ENCODE measurements at places on chromosomes 5 and 9.

- DNase-seq = peak; percentile 60
These were observed 560 bp downstream of the DOCK2 start for GRCh38 chr5:169637549-169638121.

DNA sequence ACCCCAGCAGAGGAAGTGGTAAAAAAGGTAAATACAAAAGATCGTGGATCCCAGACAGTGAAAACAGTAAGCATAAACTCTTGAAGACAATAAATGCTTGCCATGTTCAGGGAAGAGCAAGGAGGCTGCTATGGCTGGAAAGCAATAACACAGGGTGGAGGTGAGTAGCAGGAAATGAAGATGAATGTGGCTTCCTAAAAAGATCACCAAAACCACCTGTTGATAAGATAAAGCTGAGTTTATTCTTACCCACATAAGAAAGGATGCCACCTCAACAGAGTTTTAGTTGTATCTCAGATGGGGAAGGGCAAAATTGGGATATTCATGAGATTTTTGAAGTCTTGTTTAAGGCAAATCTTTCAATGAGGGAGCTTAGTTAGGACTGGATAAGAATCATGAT, 273.3 kb downstream of the MSX2 start:
- no peak for DNase-seq

DNA sequence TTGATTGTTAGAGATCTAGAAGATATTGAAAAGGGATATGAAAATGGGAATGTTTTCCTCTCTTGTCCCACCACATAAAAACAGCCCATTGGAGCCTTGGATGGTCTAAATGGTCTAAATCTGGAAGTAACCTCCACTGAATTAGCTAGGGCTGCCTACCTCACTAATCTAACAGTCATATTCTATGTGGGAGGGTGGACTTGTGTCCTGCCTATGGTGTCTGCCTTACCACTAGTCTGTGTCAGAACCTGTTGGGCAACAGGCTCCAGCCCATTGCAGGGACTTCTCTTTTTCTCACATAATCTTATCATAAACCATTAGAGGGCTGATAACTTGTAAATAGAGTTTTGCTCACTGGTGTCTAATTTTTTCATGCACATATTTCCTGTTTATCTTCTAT, 548.8 kb upstream of the CDH18 start:
- no peak for DNase-seq

DNA sequence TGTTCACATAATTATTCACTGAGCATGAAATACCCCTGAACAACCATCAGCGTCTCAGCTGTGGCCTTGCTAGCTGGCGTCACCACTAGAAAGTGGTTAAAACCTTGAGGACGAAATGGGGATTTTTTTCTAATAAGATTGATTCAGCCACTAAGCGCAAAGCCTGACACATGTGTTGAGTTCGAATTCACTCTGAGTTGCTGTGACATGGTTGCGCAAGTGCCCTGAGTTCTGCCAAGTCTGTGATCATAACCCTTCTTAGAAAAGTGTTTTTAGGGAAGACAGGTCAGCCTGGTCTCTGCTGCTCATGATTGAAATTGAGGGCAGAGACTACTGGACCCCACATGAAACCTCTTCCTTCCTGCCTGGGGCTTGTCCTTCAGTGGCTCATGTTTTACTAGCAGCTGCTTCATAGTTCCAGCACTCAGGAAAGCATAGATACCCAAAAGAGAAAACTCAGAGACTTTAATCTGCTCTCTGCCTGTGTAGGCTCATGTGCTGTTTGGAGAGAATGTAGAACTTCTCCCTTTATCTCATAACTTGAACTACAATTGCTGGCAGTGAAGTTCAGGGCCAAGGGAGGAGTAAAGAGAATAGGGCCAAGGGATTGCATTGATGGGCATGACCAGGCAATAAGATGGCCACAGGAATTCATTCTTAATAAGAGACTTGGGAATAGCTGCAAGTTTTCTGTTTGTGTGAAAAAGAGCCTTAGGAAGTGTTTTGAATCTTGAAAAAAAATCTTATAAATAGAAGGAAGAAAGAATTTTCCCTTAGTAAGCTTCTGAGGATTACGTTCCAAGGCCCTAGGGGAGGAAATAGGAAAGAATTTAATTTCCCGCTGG, 66.8 kb upstream of the CXCL14 start:
- DNase-seq = no peak

GRCh38 chr5:165405340-165405739, 1899.9 kb downstream of the MAT2B start:
- no peak for DNase-seq

- DNase-seq = no peak
These were observed 136.0 kb downstream of the FBXO4 start for GRCh38 chr5:42061121-42061520.

DNA sequence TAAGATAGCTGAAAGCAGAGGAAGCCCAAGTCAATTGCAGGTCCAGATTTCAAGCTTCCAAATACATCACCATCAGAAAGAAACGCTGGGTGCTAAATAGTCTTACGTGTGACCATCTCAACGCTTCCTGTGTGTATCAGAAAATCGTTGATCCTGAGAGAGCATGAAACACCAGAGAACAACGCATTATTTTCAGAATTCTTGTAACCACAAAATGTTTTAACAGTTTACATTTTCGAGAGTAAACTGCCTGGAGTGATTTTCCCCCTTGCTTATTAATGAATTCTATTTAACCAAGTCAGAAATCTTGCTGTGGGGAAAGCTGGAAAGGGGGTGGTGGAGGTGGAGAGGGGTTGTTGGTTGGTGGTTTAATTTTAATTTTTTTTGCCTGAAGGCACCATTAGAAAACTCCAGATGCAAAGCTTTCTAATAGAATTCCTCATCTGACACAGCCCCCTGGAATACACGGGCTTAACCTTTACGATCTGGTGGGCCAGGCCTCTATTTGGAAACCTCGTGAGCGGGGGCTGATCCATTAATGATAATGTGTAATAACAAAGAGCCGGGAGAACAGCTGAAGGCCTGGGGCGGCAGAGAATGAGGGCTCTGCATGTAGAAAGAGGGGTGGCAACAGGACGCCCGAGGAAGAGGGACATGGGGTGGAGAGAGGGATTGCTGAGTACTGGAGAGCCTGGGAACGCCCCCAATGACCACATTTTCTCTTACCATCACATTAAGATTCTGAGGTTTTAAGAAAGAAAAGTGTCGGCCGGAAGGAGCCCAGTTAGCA, 124.5 kb upstream of the NFIB start:
- no peak for DNase-seq

- no peak for DNase-seq
These were observed 10.3 kb downstream of the UGT3A2 start for GRCh38 chr5:36056422-36056821.

DNA sequence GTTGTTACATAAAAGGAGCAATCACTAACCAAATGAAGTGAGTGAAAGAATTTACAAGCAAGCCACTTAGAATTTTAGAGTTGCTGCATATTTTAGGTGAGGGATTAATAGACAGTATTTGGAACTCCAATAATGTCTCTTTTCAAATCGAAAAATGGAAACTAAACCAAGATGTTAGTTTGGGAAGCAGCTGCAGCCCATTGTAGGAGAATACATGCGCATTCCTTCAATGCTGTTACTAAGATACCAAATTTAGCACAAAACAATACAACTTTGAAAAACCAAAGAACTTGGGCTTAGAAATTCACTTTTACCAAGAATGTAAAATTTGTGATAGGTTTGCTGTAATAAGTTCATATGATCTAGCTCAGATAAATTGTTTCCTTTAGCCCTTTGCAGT, 411.8 kb upstream of the CDH6 start:
- DNase-seq = no peak

- no peak for DNase-seq
These were observed 15.7 kb upstream of the CXCL14 start for GRCh38 chr5:135594416-135594960.

GRCh38 chr9:99474186-99474585, 252.1 kb downstream of the SEC61B start:
- no peak for DNase-seq

GRCh38 chr5:122175852-122176251, 46.5 kb downstream of the ZNF474 start:
- DNase-seq = no peak

DNA sequence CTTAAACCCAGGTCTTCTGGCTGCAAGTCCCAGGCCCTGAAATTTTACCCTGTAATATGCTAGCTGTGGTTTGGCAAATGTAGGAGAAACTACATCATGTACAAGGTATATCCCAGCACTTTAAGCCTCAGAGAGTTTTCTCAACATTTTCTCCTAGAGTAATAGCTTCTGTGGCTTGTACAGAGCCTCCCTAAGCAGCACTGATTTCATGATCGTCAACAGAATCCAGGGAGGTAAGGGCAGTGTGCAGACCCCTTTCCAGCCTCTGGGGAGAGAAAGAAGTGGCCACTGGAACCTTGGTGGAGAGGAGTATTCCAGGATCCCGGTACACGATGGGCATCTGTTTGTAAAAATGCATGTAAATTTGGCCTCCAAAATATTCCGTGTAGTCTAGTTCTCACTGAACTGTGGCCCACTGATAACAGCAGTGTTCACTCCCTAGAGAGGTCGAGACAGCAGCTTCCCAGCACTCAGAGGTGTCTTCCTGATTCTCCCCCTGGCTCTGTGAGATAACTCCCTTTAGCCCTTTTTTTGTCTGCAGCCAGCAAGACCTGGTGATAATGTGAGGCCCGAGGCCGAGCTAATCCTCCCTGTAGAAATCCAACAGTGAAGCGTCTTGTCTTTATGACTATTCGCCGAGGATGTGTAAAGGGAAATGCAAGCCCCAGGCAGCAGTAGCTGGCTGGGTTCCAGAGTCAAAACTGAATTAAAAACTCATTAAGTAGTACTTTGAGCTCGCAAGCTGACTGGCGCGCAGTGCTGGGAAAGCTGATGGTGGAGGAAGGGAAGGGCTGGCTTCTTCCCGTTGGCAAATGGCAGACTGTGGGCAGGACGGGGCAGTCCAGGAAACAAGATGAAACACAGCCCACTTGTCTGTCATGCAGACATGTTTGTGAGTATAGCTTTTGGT, 59.0 kb downstream of the MAP1B start:
- DNase-seq = no peak

- DNase-seq = no peak
These were observed 95.0 kb upstream of the SLC25A48 start for GRCh38 chr5:135739383-135739981.

DNA sequence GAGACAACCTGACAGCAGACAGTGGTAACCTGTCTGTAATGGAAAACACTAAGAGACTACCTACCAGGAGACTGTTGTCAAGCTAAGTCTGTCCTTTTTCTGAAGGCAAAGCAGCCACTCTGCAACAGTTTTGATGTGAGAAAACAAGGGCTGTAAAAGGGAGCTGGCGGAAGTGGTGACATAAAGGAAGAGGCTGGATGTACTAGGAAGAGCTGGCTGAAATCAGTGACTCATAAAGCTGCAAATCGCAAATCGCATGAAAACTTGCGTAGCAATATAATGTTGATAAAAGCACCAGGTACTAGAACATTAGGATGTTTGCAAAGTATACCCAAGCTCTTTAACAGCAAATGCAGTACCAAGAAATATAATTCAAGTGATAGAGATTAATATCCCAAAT, 1.4 kb downstream of the NSUN2 start:
- no peak for DNase-seq

DNA sequence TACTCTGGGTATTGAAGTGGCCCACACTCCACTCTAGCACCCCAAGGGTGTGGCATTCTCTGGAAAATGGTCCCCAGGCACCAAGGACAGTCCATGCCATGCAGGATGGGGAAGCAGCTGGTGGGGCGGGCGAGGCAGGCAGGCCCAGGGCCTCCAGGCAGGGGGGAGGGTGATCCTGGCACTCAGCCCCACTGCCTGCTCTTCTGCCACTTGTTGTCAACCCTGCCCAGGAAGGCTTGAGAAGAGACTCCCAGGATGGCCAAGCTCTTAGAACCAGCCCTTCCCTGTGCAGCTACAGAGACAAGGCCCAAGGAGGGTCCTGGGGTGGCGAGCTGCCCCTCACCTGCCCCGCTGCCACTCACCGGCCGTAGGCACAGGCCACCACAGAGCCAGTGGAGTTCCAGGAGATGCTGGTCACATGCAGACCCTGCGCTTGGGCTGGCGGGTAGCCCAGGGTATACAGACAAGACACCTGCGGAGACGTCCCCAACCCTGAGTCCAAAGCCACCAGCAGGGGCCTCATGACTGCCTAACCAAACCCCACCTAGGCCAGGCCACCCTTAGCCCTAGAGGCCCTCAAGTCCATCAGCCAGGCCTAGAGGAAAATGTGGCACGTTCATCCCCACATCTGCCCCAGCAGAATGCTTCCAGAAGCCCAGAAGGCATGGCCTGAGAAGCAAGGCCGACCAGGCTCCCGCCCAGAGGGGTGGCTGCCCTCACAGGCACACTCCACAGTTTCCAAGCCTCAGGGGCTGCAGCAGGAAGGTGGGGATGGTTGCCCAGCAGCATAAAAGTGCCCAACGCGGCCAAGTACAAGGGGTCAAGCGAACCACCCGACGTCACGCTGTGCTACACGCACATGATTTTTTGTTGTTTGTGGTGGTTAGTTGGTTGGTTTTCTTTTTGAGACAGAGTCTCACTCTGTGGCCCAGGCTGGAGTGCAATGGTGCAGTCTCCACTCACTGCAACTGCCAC, 19.8 kb downstream of the DYNC2I2 start:
- peak; percentile 39 for DNase-seq

- no peak for DNase-seq
These were observed 75.4 kb downstream of the BNC2 start for GRCh38 chr9:16794871-16795639.

DNA sequence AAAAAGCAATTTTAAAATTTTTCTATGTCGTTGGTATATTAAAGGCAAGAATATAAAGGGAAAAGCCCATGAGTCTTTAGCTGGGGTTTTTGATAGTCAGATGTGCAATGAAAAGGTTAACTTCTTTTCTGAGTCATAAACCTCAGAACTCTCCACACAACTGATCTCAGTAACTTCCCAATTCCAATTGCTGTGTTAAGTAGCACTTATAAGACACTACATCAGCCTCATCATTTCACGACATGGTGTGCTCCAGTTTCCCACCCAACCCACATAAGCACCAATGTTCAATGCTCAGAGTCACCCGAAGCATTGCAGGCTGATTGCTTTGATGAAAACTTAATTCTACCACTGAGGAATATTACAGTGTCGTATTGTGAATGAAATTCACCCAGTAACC, 155.8 kb downstream of the TSSK1B start:
- DNase-seq = no peak

Measured in stomach (tissue), 19 donors.